Muscle of leg (tissue), 16 donors: ENCODE measurements at places on chromosomes 11 and 22. TPM values are rescaled to one million over a fixed set of nuclear protein-coding genes. Genes with fewer than 3 reads are reported as not detected.

PGA4 gene
- 1.7 TPM for total RNA-seq

KRTAP5-11 gene
- not detected for total RNA-seq

- no peak overlapping the region for H3K4me3 ChIP-seq
- peaks cover 5% of the 10 kb centered on the region for H3K4me1 ChIP-seq
- peaks cover 5% of the 10 kb centered on the region for H3K27me3 ChIP-seq
- H3K36me3 ChIP-seq: no peaks in the 10 kb centered on the region
These were observed 312.4 kb downstream of the BUD13 start for GRCh38 chr11:116460156-116460920.

DNA sequence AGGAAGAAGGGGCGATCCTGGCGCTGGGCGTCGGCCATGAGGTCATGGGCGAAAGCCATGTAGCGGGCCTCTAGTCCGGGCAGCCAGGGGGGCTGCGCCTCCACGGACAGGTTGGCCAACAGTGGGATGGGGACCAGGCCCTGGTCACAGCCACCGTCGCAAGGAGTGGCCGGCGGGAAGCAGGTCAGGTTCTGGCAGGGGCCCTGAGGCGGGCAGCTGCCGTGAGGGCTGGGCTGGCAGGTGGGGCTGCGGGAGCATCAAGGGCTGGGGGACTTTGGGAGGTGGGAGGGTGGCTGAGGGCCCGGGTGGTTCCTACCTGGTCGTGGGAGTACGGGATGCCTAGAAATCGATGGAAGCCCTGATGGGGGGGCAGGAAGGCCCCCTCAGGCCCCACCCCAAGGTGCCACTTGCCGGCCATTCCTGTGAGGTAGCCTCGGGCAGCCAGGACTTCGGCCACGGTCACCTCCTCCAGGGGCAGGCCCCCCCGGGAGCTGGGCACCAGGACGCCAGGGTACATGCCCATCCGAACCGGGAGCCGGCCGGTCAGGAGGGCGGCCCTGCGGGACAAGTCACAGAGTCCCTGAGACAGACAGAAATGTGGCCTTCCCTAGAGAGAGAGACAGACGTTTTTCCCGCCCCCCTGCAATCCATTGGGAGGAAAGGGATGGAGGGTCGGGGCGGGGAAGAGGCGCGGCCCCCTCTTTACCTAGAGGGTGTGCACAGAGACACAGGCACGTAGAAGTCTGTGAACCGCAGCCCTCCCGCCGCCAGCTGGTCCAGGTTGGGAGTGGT, 906 bp downstream of the ARSA start:
- peaks cover 4% of the 10 kb centered on the region for H3K27me3 ChIP-seq
- DNase-seq: peak; percentile 35
- H3K36me3 ChIP-seq: no peaks in the 10 kb centered on the region
- peak overlapping the region; percentile 64 for H3K4me3 ChIP-seq

GRCh38 chr11:109821511-109821910, 271.7 kb upstream of the ZC3H12C start:
- DNase-seq: no peak
- no peak overlapping the region for H3K4me3 ChIP-seq
- H3K27me3 ChIP-seq: no peaks in the 10 kb centered on the region

DNA sequence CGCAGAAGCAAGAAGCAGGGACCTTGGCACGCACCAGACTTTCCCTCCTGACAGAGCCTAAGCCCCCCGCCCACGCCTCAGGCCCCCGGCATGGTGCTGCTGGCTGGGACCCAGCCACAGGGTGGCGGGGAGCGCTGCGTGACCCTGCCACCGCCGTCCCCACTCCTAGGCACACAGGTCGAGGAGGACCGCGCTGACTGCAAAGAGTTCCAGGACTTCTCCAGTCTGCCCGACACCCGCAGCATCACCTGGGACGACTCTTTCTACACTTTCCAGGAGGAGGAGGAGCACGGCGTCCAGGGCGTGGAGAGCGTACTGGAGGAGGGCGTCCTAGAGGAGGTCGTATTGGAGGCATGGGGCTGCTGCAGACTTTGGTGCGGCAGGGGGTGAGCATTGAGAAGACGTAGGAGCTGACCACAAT, 103.7 kb downstream of the TRIM51G start:
- H3K27me3 ChIP-seq: no peaks in the 10 kb centered on the region
- no peak for DNase-seq
- H3K4me3 ChIP-seq: no peak overlapping the region
- no peak overlapping the region for H3K27ac ChIP-seq
